ENCODE measurements at places on chromosomes 12 and 14.

DNA sequence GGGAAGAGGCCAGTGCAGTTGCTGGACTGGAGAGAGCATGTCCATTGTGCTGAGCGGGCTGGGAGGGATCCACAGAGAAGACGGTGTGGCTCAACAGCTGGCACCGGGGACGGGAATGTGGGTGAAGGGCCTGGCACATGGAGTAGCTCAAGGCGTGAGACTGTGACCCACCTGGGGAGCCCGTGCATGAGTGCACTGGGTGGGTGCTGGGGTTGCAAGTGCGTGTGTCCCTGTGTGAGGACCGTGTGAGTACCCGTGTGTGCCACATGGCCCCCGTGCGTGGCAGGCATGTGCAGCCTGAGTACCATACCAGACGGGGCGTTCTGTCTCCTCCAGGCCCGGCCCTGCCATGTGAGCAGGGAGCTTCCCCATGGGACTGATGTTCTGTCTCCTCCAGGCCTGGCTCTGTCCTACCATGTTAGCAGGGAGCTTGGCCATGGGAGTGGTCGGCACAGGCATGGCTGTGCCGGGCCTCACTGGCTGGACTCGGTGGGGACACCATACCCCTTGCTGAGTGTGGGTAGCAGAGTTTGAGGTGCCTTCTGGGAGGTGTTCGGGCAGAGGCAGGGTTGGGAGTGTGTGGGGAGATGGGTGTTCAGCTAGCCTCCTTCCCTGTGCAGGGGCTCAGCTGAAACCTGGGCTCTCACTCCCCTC is 234.4 kb downstream of the TMEM121 start:
- DNase-seq: no peak

GRCh38 chr14:82657186-82657675 is 1123.6 kb upstream of the SEL1L start:
- DNase-seq: no peak

DNA sequence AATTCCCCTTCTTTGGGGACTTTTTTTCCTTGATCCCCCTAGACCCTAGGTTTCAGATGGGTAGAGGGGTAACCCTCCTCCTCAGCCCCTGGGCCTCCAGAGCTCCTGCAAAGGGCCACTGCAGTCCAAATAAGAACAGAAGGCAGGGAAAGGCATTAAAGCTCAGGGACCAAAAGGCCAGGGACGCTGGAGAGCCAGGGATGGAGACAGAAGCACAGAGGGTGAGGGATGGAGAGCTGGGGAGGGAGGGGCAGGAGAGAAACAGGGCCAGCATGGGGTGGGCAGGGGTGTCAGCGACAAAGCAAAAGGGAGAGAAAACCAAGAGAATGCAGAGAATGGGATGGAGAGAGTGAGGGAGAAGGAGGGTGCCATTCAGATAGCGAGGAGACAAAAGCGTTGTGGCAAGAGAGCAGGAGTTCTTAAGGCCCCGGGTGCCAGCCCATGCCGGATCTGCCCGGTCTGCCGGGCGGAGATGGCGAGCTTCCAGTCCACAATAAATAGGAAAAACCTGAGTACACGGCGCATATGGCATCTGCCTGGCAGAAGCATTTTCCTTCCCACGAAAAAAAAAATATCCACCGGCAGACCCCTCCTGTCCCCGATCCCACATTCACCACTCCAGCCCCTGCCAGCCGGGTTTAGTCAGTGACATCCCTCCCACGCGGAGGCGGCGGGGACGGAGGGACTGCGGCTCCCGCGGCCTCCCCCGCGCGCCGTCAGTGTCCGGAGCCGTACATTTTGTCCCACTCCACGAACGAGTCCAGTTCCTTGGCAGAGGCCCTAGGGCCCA is 28.6 kb downstream of the FIGNL2 start:
- DNase-seq: no peak

GRCh38 chr12:64670019-64670418 is 59.7 kb downstream of the RASSF3 start:
- DNase-seq: no peak

- DNase-seq: no peak
These were observed 134.1 kb upstream of the IFNG-AS1 start for GRCh38 chr12:67855103-67855502.
